ENCODE measurements at places on chromosomes 3 and 15.

- DNase-seq, result no peak
Observed at GRCh38 chr3:72660270-72661114, 187.8 kb downstream of the SHQ1 start.

DNA sequence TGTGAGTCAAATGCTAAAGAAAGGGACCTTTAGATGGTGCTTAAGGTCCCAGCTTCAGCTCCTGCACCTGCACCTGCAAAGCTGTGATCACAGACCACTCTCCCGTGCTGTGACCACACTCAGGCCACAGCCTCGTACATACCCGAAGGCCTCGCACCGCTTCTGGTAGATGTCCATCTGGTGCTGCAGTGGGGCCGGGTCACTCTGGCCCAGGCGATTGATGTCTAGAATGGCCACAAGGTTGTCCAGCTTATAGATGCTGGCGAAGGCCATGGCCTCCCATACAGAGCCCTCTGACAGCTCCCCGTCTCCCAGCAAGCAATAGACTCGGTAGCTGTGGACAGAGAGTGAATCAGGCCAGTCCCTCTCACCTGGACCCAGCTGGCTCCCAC is 21.0 kb downstream of the TKT start:
- DNase-seq, result no peak

DNA sequence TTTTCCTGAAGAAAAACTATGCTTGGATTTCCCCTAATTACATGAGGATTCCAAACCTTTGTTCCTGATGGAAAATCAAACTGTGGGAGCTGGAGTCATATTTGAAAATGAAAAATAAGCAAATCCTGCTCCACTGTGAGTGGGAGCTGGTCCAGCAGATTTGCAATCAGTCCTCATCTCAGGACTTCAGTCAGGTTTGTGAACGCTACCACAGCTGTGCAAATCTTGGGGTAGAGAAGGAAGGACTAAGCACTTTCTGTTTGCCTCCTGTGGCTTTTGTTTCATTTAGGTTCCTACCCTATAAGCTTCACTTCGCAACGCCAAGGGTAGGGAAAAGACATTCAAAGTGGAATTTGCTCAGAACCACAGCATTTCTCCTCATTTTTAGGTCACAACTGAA is 238.2 kb downstream of the TUSC7 start:
- no peak for DNase-seq

- DNase-seq, result peak; percentile 82
Observed at GRCh38 chr15:77013776-77014131, 18.8 kb downstream of the PSTPIP1 start.

DNA sequence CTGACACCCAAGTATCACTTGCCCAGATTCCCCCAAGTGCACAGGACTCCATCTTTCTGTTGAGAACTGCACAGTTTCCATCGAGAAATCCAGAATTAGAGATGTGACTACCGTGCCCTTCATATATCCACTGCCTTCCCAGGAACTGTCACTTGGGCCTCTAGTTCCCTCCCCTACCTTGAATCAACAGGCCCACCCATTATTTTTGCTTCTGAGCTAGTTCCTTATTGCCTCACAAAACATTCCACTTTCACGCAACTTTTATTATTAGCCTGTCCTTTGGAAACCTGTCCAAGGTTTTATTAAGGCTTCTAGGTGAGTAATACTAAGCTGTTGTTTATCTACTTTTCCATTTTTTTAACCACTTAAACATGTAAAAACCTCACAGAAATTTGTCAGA is 17.1 kb upstream of the SLC30A4 start:
- DNase-seq, result no peak

GRCh38 chr3:63613561-63613960 is 38.9 kb upstream of the SNTN start:
- no peak for DNase-seq

All from stimulated activated CD4-positive, alpha-beta T cell treated with anti-CD3 and anti-CD28 coated beads, Interleukin-12 subunit alpha, Interleukin-12 subunit beta, amount 100 ng/mL, for 48 hours (primary cell).